ENCODE measurements at places on chromosomes 7 and 10. TPM values are rescaled to one million over a fixed set of nuclear protein-coding genes. Genes with fewer than 3 reads are reported as not detected.

GRCh38 chr10:131044379-131045111 is 267.0 kb downstream of the TCERG1L start:
- no peak for DNase-seq

DNA sequence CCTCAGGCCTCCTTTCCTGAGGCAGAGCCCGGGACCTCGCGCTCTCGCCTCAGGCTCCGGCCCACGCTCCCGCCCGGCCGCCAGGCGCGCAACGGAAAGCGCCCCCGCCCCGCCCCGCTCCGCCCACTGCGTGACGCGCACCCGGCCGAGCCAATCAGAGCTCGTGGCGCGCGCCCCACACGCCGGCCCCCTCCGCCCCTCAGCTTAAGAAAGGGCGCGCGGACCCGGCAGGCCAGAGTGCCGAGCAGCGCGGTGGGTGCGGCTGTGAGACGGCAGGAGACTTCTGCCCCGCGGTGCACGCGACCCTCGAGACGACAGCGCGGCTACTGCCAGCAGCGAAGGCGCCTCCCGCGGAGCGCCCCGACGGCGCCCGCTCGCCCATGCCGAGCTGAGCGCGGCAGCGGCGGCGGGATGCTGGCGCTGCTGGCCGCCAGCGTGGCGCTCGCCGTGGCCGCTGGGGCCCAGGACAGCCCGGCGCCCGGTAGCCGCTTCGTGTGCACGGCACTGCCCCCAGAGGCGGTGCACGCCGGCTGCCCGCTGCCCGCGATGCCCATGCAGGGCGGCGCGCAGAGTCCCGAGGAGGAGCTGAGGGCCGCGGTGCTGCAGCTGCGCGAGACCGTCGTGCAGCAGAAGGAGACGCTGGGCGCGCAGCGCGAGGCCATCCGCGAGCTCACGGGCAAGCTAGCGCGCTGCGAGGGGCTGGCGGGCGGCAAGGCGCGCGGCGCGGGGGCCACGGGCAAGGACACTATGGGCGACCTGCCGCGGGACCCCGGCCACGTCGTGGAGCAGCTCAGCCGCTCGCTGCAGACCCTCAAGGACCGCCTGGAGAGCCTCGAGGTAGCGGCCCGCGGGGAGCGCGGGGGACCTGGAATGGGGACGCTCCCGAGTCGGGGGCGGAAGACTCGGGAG is at the start of gene NPTX2:
TSS of gene NPTX2 (plus strand) at position 235 of the 909 bp plus-strand sequence. CDS start at position 412, 177 bp downstream.
- DNase-seq = peak; percentile 21

DNA sequence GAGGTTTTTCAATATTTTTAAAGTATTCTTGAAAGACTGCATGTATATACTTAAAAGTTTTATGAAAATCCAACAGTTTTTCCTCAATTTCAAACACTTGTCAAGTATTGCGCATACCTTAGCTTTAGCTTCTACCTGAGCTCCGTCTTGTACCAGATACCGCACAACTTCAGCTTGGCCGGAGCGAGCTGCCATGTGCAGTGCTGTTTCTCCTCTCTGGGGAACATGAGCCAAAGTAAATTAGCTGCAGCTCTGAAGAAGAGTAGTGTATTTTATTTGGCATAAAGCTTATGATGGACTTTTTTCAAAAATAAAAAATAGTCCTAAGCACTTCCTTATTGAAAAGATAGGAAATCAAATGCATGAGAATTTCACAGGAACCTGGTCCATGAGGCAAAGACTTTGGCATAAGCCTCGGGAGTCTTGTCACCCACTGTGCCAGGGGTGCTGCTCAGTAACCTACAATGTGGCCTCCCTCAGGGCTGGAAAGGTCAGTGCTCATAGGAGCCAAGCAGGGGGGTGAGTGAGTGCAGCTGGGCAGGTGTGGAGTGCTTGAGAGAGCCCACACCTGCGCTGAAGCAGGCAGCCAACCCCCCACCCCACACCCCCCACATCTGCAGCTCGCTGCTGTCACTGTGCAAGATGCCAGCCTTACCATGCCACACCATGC is 189.5 kb downstream of the ANK3 start:
- no peak for DNase-seq

- no peak for DNase-seq
Measured at GRCh38 chr10:14184841-14185315, 145.8 kb downstream of the FRMD4A start.

DNA sequence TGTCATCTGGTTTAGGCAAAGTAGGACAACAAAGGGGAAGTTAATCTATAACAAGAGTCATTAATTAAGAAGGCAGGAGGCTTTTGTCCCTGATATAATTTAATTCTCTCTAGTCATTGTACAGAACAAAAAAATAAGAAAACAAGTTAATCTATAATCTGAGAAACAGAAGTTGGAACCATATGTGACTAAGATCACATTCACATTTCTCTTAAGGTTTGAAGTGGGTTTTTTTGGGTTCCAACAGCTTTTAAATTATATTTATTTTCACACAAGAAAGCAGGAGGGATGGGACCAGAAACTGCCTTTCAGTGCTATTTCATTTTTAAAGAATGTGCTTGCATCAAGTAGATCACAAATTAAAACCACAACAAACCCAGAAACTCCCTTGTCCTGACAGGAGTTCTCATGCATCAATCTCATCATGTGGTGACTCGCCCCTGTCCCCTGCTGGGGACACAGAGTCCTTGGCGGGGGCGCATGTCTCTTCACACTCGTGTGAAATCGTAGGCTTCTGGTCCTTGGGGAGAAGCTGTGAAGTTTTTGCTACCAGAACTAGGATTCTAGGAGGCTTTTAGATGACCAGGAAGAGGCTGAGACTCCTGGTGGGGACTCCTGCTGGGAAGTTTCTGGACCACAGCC is 10.1 kb upstream of the OPN4 start:
- DNase-seq = no peak

GRCh38 chr10:111392910-111393309 is 316.1 kb downstream of the ADRA2A start:
- DNase-seq = no peak

DNA sequence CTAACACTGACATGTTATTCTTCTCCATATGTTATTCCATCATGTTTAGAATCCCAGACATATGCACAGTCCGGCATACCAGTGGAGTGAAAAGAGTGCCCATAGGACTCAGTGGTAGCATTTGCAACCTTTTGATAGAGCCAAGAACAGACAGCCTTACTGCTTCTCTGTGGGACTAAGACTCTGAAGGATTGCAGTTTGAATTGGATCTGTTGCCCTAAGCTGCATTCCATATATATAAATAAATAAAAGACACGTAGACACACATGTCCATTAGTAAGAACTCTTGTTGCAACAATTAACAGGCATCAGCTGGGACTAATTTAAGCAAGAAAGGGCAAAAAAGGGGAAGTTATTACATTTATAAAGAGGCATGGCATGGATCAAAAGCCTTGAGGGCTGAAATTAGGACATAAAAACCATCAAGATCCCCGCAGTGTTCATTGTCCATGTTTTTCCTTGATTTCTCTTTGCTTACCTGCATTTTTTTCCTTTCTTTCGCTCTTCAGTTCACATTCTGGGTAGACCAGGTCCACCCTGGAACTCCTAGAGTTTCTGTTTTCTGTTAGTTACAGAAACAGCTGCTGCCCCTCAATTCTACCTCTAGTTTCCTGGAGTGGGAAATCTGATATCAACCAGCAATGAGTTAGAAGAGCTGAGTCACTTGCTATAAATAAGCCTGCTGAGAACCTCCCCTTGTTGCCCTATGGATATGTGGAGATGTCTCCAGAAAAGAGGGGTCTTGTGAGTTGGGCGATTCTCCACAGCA is 132.4 kb downstream of the SORCS1 start:
- DNase-seq = no peak

DNA sequence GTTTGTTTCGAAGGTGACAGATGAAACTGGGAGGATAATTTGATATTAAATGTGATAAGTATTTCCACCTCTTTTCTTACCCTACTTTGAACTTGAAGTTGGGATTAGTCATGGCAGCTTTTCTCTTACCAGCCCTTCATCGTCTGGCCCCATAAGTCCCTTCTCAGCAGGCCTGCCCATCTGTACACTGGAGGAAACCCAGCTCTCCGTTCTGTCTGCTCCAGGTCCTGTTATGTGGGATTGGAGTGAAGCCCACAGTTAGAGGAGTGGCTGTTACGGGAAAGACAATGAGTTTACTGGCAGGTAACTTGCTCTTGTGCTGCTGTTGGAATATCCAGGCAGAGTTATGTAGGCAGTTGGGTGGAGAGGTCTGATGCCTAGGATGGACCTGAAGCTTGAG is 127.3 kb downstream of the CAMK1D start:
- no peak for DNase-seq

LRGUK gene
- 2.4 TPM for total RNA-seq

SMO gene
- 15.8 TPM for total RNA-seq

WDR86 gene
- 2.9 TPM for total RNA-seq

TRIM24 gene
- total RNA-seq = 17.3 TPM

MDFIC gene
- total RNA-seq = 13.7 TPM

MKX gene
- 5.2 TPM for total RNA-seq

GPR85 gene
- 0.69 TPM for total RNA-seq

LBX1 gene
- total RNA-seq = not detected

OPN4 gene
- total RNA-seq = not detected

IGFBP1 gene
- total RNA-seq = 0.20 TPM

Data from mucosa of gallbladder (tissue), 1 donor.